Umbilical cord (tissue), 2 donors: ENCODE measurements at places on chromosomes 16 and 17. TPM values are rescaled to one million over a fixed set of nuclear protein-coding genes. Genes with fewer than 3 reads are reported as not detected.

DNA sequence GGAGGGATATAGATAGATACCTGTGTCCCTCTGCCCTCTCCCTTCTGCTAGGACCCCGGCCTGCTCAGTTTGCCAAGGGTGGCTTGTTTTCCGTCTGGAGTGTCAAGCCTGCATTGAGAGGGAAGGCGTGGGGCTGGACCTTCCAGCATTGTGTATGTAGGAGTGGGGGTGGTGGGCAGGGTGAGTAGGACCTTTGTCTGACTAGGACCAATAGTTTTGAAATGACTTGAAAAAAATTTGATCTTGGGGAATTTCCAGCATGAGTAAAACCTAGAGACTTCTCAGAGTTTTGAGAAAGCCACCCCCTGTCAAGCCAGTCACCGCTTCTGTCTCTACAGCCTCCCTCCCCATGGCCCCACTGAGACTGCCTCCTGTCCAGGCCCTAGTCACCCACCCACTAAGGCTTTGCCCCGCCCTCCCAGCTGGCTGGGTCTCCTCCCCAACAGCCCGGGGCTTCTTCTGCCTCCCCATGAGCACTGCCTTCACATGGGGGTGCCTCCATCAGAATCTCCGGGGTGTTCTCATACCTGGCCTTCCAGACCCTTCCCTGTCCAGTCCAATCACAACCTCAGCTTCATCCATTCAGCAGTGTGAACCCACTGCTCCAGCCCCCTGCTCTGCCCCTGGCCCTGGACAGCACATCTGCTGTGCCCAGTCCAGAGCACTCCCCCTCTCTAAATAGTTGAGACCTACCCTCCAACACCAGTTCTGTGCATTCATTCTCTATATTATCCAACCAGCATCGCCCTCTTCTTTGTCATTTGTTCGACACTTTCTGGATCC is 207.0 kb downstream of the MSI2 start:
- no peak for DNase-seq

- no peak for DNase-seq
Measured at GRCh38 chr17:47200325-47200664, 8.9 kb upstream of the MYL4 start.

- DNase-seq, result no peak
Measured at GRCh38 chr17:79370126-79370525, 240.7 kb downstream of the RBFOX3 start.

DNA sequence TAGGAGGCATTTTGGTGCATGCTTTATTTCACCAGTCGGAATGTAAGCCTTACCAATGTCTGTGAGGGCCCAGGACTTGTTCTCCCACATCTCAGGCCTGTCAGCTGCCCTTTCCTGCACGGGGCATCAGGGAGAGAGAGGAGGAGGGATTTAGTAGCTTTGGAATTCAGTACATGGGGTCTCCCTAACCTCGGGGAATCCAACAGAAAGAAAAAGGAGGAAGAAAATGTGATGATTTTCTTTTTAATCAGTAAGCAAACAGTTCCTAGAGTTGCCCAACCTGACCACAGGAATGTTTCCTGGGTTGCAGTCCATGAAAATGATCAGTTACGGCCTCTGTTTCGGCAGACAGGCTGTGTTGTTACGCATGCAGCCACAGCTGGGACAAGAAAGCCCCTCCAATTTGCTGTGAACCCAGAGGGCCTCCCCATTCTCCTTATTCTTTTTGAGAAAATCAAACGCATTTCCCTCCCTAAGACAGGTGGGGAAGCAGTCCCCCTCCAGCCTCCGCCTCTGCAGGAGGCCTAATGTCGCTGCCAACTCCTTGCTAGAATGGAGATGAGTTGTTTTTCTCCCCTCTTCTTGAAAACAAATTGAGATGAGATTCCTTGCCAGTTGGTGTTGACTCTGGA is 53.1 kb upstream of the TANGO6 start:
- DNase-seq, result peak; percentile 32

GRCh38 chr16:2015117-2015946 is 4.3 kb upstream of the NPW start:
- no peak for DNase-seq

DNA sequence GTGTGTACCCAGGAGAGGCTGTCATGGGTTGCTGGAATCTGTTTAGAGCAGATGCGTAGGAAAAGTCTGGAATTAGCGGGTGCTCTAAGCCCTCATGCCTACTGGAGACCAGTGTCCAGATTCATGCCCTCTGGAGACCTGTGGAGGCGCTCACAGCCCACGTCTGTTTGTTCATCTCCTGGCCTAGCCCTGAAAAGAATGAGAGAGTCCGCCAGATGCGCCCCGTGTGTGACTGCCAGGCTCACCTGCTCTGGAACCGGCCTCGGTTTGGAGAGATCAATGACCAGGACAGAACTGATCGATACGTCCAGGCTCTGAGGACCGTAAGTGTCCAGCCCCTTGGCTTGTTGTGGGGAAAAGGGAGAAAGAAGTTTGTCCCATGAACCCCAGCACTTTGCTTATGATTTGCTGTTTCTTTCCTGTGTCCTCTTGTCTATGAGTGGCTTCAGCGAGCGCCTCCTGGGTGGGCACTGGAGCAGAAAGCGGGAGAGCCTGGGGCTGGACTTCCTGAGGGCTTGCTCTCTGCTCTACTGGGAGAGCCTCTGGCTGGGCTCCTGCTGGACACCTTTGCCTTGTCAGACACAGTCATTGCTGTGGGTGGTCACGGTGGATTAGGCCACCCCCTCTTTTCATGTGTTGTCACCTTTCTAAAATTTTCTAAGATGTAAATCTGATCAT is 35.3 kb downstream of the PRMT7 start:
- DNase-seq, result no peak

Gene RNF151
- total RNA-seq, result not detected
